ENCODE measurements at places on chromosomes 2 and 18.

DNA sequence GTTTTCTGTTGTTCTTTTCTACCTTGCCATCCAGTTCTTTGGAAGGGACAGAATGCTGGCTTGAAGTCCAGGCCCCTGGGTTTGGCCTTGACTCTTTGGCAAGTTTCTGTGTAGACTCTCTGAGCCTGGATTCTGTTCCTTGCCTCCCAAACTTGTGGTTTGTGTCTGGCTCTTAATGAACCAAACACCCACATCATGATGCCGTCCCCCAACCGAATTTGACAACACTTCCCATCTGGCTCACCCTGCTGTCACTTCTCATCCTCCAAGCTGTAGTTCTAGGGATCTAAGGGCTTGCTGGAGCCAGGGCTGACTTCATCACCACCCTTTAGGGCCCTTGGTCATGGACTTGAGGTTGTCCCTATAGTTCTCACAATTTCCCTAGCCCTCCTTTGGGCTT, 68.9 kb upstream of the CELF4 start:
- no peak for DNase-seq

DNA sequence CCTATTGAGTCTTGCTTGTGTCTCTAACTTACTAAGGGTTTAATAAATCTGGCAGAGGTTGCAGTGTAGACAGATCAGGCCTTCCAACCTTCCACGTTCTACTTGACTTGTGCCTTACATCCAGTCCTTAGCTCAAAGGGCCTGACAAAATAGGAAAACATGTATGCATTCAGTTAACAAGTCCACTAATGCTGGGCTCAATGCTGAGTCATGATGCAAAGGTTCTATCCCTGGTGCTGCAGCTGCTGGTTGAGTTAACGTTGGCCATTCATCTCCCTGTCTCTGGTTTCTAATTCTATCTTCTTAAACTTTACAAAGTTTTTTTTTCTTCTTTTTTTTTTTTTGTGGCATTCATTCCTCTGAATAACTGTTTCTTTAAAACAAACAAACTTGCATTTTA, 46.3 kb upstream of the ITGB6 start:
- no peak for DNase-seq

- DNase-seq, result no peak
Measured at GRCh38 chr2:239359196-239359912, 41.5 kb downstream of the HDAC4 start.

GRCh38 chr2:88036606-88037005, 19.0 kb downstream of the KRCC1 start:
- DNase-seq, result no peak

- DNase-seq, result no peak
Measured at GRCh38 chr2:206881708-206882410, 57.5 kb upstream of the CPO start.

- no peak for DNase-seq
Measured at GRCh38 chr18:25813110-25813509, 277.3 kb downstream of the SS18 start.

DNA sequence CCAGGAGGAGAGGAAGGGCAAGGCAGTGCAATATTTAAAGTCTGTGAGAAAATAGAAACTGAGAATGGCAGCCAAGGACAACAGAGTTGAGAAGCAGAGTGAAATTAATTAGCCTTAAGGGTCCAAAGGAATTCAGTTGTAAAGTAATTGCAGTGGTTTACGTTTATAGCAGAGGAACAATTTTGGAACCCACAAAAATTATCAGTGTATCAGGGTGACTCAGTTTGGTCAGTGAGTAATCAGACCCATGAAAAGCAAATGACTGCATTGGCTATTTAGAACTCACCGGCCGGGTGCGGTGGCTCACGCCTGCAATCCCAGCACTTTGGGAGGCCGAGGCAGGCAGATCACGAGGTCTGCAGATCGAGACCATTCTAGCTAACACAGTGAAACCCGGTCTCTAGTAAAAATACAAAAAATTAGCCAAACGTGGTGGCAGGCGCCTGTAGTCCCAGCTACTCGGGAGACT, 245.8 kb upstream of the SLC39A10 start:
- DNase-seq, result no peak

GRCh38 chr2:43729491-43730174, 44.2 kb upstream of the DYNC2LI1 start:
- no peak for DNase-seq

GRCh38 chr2:102179061-102179460, 7.8 kb upstream of the IL1RL2 start:
- no peak for DNase-seq

GRCh38 chr2:146874260-146874658, 970.6 kb upstream of the ACVR2A start:
- DNase-seq, result no peak

- no peak for DNase-seq
Measured at GRCh38 chr2:12612671-12613070, 104.1 kb upstream of the TRIB2 start.

DNA sequence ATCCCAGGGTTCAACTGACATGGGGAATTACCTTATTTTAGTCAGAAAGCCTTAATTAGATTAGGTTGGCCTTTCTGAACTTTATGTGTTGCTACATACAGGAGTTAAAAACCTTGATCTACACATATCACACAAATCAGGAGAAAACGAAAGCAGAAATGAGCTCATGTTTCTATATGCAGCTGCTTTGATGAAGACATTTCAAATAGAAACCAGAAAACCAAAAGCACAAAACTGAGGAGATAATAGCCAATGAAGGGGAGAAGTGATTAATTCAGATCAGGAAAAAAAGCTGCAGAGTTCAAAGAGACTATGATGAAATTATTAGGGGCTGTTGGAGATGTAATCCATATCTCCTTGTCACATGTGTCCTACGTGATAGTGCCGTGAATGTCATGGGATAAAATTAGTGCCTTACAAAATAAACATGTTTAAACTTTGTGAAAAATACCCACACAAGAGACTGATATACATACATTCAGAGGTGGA, 255.0 kb downstream of the CAMKMT start:
- no peak for DNase-seq

DNA sequence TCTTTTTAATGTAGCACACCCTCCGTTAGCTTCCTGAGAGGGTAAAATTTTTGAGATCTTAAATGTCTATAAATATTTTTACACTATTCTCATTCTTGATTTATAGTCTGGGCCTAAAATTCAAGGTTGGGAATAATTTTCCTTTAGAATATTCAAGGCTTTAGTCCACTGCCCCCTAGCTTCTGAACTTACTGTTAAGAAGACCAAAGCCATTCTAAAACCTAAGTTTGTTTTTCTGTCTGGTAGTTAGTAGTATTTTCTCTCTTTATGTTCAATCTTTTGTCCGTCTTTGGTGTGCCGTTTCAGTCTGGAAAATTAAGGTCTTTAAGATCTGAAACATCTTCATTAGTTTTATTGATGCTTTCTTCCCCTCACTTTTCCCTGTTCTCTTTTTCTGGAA, 14.5 kb downstream of the OSBPL6 start:
- no peak for DNase-seq

- no peak for DNase-seq
Measured at GRCh38 chr18:55925772-55926171, 337.8 kb upstream of the TCF4 start.

DNA sequence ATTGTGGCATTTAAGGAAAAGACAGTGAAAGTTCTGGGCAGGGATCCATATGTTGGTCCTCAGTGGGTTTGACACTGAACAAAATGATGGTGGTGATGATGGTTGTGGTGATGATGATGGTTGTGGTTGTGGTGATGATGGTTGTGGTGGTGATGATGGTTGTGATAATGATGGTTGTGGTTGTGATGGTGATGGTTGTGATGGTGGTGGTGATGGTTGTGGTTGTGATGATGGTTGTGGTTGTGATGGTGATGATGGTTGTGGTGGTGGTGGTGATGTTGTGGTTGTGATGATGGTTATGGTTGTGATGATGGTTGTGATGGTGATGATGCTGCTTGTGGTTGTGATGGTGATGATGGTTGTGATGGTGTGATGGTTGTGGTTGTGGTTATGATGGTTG, 308.7 kb downstream of the AGAP1 start:
- no peak for DNase-seq

- DNase-seq, result no peak
Measured at GRCh38 chr2:170680172-170680941, 34.8 kb upstream of the SP5 start.

GRCh38 chr2:96838345-96839292, 5.2 kb downstream of the ANKRD23 start:
- DNase-seq, result no peak

- no peak for DNase-seq
Measured at GRCh38 chr2:223822818-223823217, 14.6 kb downstream of the AP1S3 start.

GRCh38 chr2:127811397-127812321, 688 bp upstream of the WDR33 start:
- DNase-seq, result no peak

DNA sequence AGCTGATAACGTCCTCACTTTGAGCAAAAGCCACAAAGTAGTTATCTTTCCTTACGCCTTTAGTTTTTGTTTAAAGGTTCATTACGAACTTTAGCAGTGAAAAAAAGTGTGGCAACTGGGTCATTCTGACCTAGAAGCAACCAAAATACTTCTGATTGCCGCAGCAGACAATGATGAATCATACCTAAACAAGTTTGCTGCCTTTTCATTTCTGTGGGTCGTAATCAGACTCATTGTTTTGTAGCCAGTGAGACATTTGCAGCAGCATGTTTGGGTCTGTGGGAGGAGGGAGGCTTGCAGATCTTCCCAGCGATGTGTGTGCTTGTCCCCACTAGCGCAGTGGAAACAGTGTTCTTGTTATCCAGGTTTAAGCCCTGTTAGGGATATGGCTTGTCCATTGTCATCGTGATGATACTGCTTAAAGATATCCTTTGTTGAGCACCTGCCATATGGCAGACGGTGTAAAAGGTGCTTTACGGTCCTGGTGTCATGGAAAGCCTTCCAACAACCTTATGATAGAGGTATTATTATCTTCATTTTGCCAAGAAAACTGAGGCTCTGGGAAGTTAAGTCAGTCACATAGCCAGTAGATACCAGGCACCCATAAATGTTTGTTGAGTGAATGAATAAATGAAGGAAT, 1.3 kb upstream of the GREB1 start:
- DNase-seq, result no peak

DNA sequence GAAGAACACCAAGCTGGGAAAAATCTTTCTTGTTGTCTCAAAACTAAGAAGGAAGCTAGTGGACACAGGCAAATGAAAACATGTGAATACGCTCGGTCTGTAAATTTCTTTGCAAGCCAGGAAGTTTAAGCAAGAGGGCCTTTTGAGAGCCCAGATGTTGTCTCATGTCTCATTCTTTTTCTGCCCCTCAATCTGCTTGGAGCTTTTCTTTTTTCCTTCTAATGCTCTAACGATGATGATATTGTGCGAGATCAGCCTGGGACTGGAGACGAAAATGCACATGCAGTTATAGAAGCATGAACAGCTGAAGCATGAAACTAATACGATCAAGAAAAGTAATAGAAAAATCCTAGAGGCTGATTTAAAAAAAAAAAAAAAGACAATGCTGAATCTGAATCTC, 138.6 kb upstream of the CHAC2 start:
- DNase-seq, result no peak

DNA sequence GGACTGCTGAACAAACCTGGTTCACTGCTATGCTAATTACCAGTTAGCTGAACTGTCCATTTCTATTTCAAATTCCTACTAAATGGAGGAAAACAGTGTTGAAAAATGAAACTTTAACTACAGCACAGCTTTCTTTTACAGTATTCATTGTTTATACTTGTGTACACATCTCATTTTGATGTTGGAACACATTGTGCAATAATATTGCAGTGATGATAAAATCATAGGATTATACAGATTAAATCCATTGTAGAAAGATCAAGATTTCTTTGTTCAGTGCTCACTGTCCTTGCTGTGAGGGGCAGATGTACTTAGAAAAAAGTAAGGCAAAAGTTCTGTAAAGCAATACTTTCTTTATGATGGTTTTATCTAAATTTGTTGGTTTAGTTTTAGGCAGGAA, 1055.1 kb downstream of the LRP1B start:
- no peak for DNase-seq

DNA sequence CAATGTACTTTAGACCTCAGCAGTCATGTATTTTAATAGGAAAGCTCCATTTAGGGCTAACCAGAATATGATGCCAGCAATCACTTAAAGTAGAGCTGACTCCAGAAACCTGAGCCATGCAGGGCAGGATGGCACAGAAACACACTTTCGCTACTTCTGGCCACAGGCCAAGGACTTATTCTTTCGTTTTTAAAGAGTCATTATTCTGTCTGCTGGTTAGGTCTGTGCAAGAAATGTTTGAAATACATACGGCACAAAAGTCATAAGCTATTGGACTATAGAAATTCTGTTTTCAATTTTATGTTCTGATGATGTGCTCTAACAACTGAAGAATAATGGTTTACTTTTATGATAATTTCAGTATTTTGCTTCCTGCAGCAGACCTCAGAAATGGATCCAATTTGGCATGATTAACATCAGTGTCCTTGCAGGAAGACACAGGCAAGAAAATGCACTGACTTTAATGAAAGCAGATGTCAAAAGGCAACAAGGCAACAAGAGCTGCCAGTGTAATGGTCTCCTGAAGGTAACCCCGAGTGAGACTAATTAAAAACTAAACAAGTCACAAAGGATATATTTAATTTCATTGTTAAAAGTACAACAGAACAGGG, 114.4 kb upstream of the CHRNA1 start:
- DNase-seq, result no peak

DNA sequence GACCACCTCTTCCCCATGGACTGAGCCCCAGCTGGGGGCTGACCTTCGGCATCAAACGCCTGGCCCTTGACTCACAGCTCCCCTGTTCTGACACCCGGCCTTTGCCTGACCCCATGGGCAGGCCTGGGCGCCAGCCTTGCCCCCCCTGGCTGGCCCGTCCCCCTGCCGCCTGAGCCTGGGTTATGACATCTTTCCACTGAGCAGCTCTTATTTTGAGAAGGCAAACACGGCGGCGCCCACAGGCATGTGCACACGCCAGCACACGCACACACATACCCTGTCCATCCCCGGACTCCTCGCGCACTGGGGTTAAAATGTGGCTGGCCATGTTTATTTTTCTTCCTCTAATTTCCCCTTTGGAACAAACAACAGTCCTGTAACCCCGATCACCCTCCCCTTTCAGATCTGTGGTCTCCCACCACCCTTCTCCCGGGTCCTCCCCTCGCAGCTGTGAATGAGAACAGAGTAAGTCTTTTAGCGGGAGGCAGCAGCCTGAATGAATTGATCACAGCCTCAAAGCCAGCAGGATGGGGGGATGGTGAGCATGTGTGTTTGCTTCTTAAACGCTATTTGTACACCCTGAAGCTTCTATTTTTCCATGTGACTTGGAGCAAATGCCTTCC, 11.8 kb upstream of the ATOH8 start:
- DNase-seq, result no peak

- DNase-seq, result no peak
Measured at GRCh38 chr2:6679471-6679870, 186.2 kb downstream of the CMPK2 start.

DNA sequence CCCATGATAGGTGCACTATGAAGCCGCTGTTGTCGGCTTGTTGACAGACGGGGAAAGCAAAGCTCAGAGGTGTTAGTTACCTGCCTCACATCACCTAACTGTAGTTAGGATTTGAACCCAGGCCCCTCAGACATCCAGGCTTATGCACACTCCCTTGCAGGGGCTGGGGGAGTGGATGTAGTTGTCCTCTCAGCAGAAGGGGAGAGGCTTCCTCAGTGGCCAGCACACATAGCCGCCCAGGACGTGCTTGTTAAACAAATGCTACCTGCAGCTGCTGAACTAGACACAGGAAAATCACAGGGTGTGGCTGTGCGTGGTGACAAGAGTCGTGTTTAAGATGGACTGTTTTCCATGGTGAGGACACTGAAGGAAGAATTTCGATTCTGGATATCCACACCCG, 39.2 kb downstream of the GREB1 start:
- no peak for DNase-seq

Measured in GOT3 (cell line).